ENCODE measurements at places on chromosomes 5 and 9. TPM values are rescaled to one million over a fixed set of nuclear protein-coding genes. Genes with fewer than 3 reads are reported as not detected.

DNA sequence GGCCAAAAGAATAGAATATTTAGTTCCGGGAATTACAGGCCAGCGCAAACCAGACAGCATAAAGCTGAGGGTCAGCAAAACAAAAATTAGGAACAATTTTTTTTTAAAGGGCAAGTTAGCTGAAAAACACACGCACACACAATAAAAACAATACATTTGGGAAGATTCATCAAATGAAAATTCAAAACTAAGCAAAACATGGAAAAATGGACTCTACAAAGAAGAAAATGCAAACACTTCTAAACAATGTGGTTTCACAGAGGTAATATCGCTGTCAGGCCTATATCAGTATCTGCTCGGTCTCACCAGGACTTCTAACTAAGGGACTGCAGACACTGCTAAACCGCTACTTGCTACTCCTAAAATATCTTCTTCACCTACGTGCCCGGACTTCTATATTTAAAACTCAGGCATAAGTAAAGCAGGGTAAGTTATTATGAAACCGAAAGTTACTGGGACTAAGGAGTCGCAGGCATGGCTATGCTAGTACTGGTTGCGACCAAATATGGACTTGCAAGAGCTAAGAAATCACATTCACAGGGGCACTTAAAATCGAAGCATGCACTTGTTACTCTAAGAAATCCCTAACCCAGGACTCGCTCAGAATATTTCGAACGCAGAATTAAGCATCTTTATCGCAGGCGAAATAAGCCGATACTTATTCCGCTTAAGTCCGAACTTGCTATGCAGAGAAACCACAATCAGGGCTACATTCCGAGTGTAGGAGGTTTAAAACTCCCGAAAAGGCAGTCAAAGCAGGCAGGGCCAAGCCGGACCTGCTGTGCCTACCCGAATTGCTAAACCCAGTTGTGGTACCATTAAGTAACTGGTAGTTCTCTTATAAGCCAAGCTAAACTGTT is 2.3 kb downstream of the ANXA2R start:
- no peak for DNase-seq

GRCh38 chr9:113790093-113790492 is 86.0 kb upstream of the ZNF618 start:
- no peak for DNase-seq

DNA sequence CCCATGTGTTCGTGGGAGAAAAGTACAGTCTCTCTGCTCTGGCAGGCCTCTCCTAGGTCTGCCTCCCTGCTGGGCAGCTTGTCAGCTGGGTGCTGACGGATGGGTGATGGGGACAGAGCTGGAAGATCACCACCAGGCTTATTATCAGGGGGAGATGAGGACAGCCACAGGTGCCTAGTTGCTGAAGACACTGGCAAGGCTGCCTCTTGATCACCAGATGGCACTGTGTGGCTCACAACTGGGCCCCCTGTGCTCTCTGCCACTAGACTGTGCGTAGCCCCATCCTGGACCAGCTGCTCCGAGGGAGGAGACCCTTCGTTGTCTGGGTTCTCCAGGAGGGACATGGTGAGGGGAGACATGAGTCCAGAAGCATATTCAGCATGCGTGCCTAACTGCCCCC is 73.0 kb downstream of the KIF24 start:
- DNase-seq: no peak

DNA sequence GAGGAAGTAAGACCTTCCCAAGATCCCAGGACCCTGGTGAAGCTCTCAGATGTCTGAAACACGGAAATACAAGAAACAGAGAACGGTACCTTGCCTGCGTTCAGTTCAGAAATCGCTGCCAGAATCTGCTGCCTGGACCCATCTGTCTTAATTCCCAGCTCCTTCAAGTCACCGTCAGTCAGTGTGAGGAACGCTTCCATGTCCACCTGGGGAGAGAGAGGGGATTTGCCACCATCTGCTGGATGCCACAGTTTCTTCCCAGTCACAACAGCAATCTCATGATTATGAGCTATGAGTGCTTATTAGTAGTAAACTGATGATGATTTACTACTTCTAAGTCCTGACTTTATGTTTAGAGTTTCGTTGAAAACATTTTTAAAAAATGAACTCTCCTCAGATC is 36.7 kb upstream of the GABBR2 start:
- DNase-seq: peak; percentile 63

Gene SV2C
- 0.18 TPM for total RNA-seq

Data from pancreas (tissue), 10 donors.